ENCODE measurements at places on chromosomes 5 and 9.

DNA sequence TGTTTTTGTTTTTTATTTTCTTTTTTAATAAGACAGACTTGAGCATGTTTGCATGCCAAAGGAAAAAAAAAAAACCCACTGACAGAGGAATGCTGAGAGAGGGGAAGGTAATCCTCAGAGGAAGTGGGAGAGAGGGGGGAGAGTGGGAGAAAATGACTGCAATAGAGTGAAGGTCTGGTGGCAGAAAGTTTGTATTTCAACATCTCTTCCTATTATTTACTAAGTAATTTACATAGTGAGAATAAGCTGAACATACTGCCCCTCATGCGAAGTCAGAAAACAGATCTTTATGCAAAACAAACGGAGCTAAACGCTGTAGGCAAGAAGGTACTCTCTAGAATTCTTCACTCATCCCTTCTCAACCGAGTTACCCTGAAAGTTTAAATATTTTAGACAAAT is 45.0 kb downstream of the ELL2 start:
- DNase-seq, result no peak

DNA sequence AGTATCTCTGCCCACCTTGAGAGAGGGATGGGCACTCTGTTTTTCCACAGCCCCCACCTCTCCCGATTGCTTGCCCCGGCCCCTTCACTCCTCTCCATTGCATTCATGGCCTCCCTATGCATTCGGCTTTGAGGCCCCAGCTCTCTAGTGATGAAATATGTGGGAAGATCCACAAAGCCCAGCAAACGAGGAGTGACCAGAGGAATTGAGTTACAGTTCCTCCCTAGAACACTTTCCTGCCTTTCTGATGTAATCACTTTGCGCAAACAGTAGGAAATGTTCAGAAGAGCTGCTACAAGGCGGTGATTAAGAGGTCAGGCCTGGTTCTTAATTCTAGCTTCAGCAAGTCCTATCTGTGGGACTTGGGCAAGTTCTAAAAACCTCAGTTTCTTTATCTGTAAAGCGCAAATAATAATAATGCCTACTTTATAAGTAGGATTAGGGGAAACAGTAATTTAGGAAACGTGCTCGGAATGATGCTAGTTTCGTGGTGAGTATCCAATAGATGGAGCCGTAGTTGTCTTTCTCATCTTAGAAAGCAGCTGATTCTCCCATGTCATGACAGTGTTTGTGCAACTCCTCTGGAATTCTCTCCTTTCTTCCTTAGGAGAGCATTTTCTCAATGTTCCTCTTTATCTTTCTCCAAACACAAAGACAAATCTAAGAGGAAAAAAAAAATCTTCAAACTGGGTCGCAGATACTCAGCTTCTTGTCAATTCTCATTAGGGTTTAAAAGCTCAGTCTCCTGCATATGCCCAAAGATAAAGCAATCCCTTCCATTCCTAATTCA is 99.5 kb upstream of the MSX2 start:
- DNase-seq, result no peak

DNA sequence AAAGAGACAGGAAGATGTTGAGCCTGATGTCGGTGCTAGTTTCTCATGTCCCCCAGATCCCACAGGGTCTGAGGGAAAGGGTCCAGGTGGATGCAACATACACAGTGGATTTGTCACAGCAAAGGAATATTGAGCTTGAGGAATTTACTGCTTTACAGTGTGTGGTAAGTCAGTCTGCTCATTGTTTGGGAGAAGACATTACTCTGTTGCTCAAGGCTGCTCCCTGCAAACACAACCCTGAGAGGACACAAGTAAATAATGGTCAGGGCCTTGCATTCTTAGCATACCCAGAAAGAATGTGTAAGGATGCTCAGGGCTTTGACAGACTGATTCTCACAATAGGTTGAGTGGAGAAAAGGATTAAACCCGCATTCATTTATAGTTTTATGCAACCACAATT is 7.3 kb upstream of the MAN2A1 start:
- no peak for DNase-seq

- DNase-seq, result no peak
These were observed 5.8 kb downstream of the MSANTD3 start for GRCh38 chr9:100432736-100433135.

DNA sequence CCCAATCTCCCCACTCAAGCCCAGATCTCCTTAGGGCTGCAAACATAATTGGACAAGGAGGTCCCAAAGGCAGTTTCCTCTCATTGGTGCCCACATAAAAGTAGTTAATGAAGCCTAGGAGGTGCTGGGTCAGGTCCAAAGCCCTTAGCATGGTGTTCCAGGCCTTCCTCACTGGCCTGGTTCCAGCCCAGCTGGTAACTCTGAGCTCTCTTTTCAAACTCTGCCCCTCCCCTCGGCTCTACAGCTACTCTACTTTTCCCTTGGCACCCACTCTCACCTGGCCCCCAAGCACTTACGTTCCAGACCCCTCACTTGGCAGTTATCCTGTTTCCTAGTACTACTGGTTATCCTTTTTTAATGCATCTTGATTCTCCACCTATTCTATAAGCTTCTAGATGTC is 9.9 kb downstream of the SEPTIN8 start:
- DNase-seq, result no peak

GRCh38 chr5:171695804-171696203 is 89.8 kb upstream of the SMIM23 start:
- DNase-seq, result no peak

DNA sequence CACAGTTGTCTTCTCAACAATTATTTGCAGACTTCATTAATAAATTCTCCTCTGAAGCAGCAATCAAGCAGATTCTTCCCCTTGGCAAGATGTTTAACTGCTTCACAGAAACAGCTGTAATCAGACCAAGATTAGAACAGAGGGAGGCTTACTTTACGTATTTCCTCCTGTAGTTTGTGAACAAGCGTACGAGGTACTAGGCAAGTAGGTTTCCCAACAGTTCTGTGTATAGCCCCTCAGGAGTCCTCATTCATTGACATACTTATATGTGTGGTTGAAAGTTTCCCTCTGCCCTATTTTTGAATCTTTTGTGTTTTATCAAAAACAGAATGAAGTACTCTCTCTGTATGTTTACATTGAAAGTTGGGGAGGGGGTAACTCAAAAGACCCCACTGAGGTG is 128.0 kb downstream of the SPATA31D1 start:
- DNase-seq, result no peak

GRCh38 chr5:132205385-132206125 is 22.1 kb downstream of the P4HA2 start:
- DNase-seq, result no peak

DNA sequence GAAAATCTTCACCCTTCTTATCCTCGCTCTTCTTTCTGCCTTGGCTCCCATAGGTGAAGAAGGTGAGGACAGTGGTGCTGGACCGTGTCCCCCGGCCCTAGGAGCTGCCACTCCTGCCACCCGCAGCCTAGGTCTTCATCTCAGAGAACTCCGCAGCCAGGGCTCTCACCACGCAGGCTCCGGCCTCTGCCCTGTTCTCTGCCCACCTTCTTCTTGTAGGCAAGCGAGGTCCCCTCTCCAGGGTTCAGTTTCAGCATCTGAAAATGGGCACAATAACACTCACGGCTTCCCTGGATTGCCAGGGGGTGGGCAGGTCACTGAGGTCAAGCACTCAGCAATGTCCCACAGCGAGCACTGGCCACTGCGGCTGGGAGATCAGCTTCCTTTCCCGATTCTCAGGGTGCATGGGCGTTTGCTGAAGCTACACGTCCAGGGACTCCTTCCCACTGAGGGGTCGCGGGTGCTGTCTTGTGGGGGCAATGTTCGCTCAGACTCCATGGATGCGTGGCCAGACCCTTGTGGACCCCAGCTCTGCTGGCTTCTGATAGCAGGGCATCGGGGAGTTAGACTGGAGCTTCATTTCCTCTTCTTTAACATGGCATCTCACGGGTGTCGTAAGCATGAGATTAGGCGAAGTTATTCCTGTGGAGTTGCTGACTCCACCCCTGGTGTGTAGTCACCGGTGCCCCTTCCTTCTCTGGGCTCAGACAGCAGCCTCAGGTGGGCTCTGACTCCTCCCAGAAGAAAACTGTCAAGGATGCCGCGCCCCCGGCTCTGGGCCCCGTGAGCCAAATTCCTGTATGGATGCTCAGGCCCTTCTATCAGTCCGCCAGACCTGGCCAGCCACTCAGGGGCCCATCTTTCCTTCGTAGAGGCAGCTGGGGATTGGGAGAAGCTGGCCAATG is 145.1 kb upstream of the IRX2 start:
- DNase-seq, result no peak

- DNase-seq, result no peak
These were observed 94.8 kb downstream of the RCL1 start for GRCh38 chr9:4887556-4887955.

- DNase-seq, result no peak
These were observed 17.8 kb downstream of the BICD2 start for GRCh38 chr9:92746567-92747458.

- DNase-seq, result no peak
These were observed 375.7 kb downstream of the IRX2 start for GRCh38 chr5:2375757-2376250.

GRCh38 chr9:34654323-34655051 is 2.5 kb downstream of the IL11RA start:
- DNase-seq, result no peak
